ENCODE measurements at places on chromosomes 1 and 21. TPM values are rescaled to one million over a fixed set of nuclear protein-coding genes. Genes with fewer than 3 reads are reported as not detected.

Gene GJA9
- total RNA-seq, result not detected

Gene AGBL4
- 0.87 TPM for total RNA-seq

Gene IL10RB
- 5.1 TPM for total RNA-seq

Gene ATP5IF1
- 201 TPM for total RNA-seq

Gene ANGPTL3
- not detected for total RNA-seq

Gene PI4KB
- total RNA-seq, result 33.6 TPM

Gene REN
- not detected for total RNA-seq

Gene MAB21L3
- total RNA-seq, result not detected

Gene HSD11B1
- not detected for total RNA-seq

Gene CYP4Z1
- total RNA-seq, result not detected

Gene LCE3D
- total RNA-seq, result not detected

Gene GBP7
- not detected for total RNA-seq

DNA sequence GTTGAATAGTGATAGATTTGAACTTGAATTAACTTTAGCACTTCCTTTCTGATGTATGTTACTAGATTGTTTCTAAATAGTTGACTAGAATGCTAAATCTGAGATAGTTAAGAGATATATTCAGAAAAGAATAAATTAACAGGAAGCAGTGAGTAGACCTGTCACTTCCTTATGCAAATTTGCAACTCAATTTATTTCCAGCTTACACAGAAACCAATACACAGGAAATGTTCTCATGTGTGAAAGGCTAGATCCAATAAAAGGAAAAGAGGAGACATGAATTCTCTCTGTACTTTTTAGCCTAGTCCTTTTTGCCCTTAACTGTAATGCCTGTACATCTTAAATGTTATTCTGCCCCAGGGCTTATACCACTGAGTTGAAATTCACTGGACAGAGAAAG is 522.3 kb downstream of the COL11A1 start:
- DNase-seq, result no peak

DNA sequence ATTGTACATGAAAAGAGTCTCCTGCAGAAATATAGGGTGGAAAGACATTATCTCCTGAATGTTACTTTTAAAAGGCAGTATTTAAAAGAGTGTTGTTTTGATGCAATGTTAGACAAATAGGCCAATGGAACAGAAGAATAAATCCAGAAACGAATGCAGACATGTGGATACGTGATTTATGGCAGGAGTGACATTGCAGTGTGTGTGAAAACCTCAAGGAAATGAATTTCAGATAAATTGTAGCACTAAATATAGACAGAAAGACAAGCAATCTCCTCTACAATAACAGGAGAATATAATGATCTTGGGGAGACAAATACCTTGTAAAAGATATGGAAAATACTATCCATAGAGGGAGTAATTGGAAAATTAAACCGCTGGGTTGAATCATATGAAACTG is 387.8 kb upstream of the CHRM3 start:
- DNase-seq, result no peak

DNA sequence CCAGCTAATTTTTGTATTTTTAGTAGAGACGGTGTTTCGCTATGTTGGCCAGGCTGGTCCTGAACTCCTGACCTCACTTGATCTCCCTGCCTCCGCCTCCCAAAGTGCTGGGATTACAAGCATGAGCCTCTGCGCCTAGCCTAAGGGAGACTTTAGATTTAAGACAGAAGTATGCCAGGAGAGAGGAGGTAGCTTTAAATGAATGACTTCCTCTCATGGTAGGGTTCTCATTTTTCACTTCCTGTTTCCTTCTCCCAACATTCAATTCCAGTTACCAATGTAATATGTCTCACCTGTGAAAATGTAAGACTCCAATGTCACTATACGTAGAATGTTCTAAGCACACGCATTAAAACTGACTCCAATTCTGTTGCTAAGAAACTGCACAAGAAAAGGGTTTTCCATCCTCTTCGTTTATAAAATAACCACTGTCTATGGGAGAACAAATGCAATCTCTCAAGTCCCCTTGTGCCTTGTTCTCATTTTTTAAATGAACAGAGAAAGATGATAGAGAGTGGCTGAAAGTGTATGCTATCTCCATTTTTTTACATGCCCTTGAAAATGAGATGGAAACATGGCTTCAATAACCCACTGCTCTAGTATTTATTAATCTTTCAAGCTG is 140.0 kb downstream of the SLC45A1 start:
- no peak for DNase-seq

GRCh38 chr21:37874904-37875780 is 41.1 kb downstream of the KCNJ6 start:
- no peak for DNase-seq

DNA sequence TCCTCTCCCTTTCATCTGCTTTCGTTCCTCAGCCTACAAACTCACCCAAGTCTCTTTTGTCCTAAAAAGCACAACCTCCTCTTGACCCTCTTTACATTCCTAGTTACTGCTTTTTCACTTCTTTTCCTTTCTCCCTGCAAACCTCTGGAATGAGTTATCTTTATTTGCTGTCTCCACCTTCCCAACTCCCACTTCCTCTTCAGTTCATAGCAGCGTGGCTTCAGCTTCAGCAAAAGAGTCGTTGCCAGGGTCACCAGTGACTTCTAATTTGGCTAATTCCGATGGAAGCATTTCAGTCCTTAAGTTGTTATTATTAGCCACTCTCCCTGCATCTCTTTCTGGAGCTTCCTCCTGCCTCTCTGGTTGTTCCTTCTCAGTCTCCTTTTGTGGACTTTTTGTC is 6.2 kb upstream of the TMEM54 start:
- no peak for DNase-seq

DNA sequence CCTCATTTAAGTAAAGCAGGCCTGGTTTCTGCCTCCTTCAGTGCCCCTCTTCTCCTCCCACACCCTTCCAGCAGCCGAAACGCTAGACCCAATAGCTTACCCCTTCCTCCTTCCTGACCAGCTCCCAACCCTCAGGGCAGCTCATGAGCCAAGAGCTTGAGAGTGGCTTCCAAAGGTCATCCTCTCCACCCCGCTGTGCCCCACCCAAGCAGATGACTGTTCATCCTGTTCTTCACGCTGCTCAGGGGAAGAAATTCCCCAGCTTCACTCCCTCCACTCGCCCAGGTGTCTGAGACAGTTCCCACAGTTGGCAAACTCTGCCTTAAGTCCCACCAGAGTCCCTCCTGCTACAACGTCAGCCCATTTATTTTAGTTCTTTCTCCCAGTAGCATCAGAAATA is 23.4 kb downstream of the ARHGEF19 start:
- no peak for DNase-seq

DNA sequence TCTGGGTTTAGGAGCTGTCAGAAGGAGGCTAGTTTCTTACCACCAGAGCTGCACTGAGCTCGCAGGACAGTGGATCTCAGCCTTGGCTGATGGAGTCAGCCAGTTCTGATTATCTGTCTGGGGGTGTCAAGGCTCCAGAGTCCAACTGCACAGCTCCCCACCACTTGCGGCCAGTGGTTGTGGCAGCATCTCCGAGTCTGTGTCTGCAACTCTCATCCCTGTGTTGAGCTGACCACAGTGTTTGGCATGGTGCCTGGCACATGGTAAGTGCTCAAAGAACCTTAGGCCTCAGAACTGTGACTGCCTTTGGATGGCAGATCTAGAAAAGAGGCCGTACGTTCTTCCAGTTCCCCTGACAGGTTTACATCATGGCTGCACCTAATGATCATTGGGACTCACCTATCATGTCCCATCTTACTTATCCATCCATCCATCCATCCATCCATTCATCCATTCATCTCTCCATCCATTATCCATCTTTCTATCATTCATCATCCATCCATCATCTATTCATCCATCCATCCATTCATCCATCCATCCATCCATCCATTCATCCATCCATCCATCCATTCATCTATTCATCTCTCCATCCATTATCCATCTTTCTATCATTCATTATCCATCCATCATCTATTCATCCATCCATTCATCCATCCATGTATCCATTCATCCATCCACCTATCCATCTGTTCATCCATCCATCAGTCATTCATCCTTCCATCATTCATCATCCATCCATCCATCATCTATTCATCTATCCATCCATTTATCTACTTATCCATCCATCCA is 114.5 kb downstream of the CRYAA start:
- no peak for DNase-seq

DNA sequence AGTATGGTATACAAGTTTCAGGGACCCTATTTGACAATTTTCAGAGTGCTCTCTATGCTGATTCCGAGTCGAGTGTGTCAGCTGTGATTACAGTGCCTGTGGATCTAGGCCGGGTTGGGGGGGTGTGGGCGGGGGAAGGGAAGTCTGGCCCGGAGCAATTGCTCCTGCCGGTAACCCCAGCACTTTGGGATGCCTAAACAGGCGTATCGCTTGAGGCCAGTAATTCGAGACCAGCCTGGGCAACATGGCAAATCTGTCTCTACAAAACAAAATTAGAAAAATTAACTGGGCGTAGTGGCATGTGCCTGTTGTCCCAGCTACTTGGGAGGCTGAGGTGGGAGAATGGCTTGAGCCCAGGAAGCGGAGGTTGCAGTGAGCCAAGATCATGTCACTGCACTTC is 1.6 kb upstream of the IL10RB start:
- DNase-seq, result no peak

GRCh38 chr21:39666026-39666425 is 53.3 kb downstream of the B3GALT5 start:
- DNase-seq, result no peak

GRCh38 chr1:225319871-225320270 is 108.0 kb downstream of the LBR start:
- DNase-seq, result no peak

DNA sequence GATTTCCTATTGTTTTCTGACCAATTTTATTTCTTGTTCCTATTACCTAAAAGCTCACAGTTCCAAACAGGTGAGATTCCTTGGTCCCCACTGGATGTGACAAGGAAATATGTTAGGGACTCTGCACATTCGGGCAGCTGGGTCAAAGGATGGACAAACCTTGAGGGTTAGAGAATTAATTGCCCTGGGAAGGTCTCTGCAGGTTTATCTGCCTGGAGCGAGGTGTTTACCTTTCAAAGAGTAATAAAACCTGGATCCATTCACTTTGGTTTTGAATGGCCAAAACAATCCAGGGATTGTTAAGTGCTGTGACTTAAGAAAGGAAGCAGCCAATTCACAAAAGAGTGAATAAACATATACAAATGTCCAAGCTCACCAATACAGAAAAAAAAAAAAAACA is 33.6 kb upstream of the RAB4A start:
- DNase-seq, result no peak

DNA sequence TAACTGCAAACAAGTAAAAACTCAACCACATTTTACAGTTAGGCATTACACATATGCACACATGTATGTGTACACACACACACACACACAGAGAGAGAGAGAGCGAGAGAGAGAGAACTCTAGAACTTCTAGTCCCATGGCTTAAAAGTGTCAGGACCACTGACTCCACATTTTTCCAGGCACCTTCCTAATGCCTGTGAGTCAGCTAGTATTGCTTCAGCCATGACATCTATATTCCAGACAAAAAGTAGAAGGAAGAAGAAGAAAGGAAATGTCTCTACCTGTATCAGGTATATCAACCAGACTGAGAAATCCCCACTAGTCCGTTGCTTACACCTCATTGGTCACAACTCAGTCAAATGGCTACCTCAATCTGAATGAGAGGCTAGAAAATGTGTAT is 31.9 kb upstream of the TACSTD2 start:
- DNase-seq, result no peak

DNA sequence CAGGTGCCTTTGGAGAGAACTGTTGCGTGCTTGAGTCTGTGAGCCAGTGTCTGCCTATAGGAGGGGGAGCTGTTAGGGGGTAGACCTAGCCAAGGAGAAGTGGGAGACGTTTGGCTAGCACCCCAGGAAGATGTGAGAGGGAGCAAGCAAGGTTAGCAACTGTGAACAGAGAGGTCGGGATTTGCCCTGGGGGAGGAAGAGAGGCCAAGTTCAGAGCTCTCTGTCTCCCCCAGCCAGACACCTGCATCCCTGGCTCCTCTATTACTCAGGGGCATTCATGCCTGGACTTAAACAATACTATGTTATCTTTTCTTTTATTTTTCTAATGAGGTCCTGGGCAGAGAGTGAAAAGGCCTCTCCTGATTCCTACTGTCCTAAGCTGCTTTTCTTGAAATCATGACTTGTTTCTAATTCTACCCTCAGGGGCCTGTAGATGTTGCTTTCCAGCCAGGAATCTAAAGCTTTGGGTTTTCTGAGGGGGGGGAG is 2.4 kb downstream of the BTG2 start:
- DNase-seq, result no peak

DNA sequence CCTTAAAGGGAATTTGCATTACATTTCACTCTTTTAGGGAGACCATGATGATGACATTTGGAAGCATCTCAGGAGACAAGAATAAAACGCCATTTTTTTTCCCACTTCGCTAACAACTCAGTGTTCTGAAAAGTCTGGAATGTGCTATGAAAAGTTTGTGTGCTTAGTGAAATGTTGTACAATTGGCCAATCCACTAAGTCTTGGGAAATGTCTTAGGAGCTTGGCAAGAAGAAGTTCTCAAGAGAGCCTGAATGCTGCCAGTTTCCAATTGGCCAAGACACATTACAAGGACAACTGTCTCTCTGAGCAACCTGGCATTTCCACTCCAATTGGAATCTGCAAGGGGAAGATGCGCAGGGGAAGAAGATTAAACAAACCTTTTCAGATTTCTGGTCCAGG is 401.8 kb downstream of the RWDD3 start:
- DNase-seq, result no peak

- no peak for DNase-seq
Measured at GRCh38 chr1:41915786-41916571, 2.7 kb downstream of the HIVEP3 start.

GRCh38 chr1:119808491-119808890 is 2.8 kb downstream of the REG4 start:
- DNase-seq, result no peak

DNA sequence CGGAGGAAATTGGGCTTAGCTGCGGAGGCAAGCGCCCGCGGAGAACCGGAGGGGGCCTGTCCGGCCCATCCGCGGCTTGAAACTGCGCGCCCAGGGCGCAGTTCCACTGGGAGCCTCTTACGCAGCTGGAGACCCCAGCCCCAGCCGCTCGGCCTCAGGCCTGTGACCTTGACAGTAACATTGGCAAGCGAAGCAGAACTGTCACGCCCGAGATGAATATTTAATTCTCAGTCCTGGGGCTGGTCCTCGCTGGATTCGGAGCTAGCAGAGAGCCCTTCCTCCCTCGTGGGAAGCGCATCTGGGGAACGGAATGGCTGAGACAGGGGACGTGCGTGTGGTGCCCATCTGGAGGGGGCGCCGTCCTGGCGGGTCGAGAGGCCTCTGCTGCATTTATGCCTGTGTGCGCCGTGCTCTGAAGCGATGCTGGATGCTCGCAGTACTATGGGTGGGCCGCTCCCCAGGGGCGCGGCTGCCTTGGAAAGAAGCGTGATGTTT is 928 bp downstream of the SLC6A17 start:
- DNase-seq, result no peak

DNA sequence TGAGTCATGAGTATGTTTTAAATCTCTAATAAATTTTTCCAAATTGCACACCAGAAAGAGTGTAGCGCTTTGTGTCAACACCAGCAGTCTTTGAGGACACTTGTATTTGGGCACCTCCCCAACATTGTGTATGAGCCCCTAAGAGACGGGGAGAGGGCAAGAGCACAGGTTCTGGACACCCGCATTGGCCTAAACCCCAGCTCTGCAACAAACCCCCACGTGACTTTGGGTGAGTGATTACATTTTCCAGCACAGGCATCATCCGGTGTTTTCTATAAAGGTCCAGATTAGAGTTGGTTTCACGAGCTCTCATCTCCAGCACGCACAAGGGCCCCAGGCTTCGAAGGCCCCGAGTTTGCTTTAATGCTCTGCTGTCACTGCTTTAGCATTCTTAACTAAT is 66.3 kb upstream of the SLC45A1 start:
- no peak for DNase-seq

Data from WTC11 (cell line).